ENCODE measurements at places on chromosomes 6 and 20. TPM values are rescaled to one million over a fixed set of nuclear protein-coding genes. Genes with fewer than 3 reads are reported as not detected.

DNA sequence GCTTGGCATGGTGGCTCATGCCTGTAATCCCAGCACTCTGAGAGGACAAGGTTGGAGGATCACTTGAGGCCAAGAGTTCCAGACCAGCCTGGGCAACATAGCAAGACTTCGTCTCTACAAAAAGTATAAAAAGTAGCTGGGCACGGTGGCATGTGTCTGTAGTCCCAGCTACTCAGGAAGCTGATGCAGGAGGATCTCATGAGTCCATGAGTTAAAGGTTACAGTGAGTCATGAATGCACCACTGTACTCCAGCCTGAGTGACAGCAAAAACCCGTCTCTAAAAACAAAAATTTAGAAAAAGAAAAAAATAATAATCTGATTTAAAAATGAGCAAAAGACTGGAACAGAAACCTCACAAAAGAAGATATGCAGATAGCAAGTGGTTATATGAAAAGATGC, 279.7 kb downstream of the RNGTT start:
- no peak for DNase-seq

DNA sequence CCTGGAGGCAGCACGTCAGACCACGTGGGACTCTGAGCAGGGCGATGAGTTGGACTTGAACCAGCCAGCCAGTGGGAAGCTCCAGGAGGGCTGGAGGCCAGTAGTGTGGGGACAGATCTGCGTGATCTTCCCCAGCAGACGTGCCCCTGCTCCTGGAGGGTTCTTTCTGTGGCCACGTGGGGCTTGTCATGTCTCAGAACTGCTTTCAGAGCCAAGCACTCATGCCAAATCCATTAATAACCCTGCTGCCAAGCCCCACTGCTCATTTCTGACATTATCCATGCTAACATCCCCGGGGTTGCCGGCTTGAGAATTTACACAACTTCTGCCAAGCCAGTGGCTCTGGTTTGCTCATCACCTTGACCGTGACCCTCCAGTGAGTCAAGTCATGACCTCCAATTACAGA, 38.3 kb downstream of the SIRPA start:
- DNase-seq, result no peak

- no peak for DNase-seq
These were observed 25.2 kb downstream of the FBXO30 start for GRCh38 chr6:145789443-145789842.

Gene RPS10
- 1,386 TPM for polyA plus RNA-seq

Gene SMLR1
- polyA plus RNA-seq, result 0.16 TPM

Gene NKAIN2
- polyA plus RNA-seq, result 23.7 TPM

GRCh38 chr6:154445417-154445816, 65.1 kb downstream of the CNKSR3 start:
- no peak for DNase-seq

GRCh38 chr6:131972741-131973140, 21.6 kb upstream of the CCN2 start:
- DNase-seq, result no peak

DNA sequence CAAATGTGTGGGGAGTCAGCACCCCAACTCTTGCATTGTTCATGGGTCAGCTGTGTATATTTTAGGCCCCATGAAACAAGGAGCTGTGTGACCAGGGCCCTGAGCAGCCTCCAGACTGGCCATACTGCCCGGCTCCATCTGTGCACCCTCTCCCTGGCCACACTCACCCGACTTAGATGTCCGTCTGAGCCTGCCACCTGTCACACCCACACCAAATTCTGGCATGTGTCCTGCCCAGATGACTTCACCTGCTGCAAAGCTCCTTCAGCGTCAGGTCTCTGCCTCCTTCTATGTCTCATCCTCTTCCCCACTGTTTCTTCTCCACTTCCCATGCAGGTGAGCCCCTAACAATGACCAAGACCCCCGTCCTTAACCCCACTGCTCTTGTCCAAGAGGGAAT, 88.1 kb upstream of the THBS2 start:
- no peak for DNase-seq

All from right lung (tissue), 10 donors.